Spleen (tissue), 13 donors: ENCODE measurements at places on chromosomes 13 and 19. TPM values are rescaled to one million over a fixed set of nuclear protein-coding genes. Genes with fewer than 3 reads are reported as not detected.

The KCNN4 gene
- total RNA-seq: 21.3 TPM

DNA sequence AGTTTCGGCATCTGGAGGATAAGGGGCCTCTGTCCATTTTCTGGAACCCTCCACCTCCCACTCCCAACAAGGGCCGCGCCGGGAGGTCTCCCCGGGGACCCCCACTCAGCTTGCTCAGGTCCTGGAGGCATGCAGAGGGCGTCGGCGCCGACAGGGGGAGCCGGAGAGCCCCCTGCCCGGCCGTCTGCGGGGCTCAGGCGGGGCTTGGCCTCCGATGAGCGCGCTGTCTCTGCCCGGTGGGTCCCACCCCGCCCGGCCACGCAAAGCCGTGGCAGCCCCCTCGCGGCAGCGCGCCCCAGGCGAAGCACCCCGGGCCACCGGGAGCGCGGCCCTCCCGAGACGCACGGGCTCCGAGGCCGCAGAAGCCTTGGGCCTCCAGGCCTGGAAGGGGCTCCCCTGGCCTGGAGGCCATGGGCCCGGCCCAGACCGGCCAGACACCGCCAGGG, 149.7 kb upstream of the ZNF536 start:
- H3K36me3 ChIP-seq: no peaks in the 10 kb centered on the region
- no peak overlapping the region for H3K4me3 ChIP-seq
- no peak overlapping the region for H3K27ac ChIP-seq

- no peak overlapping the region for H3K27ac ChIP-seq
- no peak overlapping the region for H3K4me3 ChIP-seq
- H3K27me3 ChIP-seq: no peaks in the 10 kb centered on the region
- no peak for DNase-seq
These were observed 365.6 kb upstream of the SLC10A2 start for GRCh38 chr13:103431856-103432255.

DNA sequence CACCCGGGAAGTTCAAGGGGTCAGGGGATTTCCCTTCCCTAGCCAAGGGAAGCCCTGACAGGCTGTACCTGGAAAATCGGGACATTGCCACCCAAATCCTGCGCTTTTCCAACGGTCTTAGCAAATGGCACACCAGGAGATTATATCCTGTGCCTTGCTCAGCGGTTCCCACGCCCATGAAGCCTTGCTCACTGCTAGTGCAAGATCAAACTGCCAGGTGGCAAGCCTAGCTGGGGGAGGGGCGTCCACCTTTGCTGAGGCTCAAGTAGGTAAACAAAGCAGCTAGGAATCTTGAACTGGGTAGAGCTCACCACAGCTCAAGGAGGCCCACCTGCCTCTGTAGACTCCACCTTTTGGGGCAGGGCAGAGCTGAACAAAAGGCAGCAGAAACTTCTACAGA, 1794.5 kb downstream of the PCDH9 start:
- DNase-seq: no peak
- H3K27ac ChIP-seq: no peak overlapping the region
- H3K36me3 ChIP-seq: no peaks in the 10 kb centered on the region
- no peaks in the 10 kb centered on the region for H3K27me3 ChIP-seq

DNA sequence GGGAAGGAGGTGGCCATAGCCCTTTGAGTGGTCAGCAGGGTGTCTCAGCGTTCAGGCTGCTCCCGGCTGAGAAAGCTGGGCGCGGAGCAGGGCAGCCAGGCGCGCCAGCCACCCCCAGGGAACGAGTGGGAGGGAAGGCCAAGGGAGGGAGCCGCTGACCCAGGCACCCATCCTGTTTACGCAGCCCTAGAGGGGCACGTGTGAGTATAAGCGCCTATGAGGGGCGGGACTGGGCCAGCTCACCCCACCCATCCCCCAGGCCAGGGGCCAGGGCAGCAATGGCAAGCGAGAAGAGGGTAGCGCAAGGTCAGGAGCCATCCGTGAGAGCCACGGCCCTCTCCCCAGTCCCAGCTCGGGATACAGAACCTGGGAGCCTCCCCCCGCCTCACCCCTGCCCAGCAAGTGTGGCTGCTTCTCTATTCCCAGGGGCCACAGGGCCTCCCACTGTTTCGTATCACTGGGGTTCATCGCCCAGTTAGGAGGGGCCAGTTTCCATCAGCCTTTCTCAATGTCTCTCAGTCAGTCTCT, 897 bp upstream of the DMKN start:
- no peaks in the 10 kb centered on the region for H3K36me3 ChIP-seq
- peaks cover 20% of the 10 kb centered on the region for H3K27me3 ChIP-seq
- no peak overlapping the region for H3K27ac ChIP-seq

- no peak overlapping the region for H3K4me3 ChIP-seq
- DNase-seq: no peak
- no peaks in the 10 kb centered on the region for H3K36me3 ChIP-seq
- no peaks in the 10 kb centered on the region for H3K4me1 ChIP-seq
- no peak overlapping the region for H3K27ac ChIP-seq
These were observed 52.4 kb downstream of the TNFSF11 start for GRCh38 chr13:42626176-42626860.

DNA sequence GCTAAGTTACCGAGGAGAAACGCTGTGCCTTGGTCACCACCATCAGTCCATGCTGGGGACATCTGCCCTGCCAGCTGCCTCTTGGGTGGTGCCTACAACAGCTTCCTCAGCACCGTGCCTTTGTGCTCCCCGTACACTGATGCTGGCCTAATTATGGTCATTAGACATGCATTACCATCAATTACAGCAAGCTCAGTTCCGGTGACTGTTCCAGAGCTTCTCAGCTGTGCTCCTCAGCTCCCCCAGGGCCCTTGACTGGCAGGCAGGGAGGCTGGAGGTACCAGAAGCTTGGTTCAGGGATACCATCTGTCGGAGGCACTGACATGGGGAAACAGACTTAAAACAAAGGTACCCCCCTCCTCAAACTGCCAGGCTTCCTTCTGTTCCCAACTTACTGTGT, 40.2 kb downstream of the CILP2 start:
- H3K27ac ChIP-seq: no peak overlapping the region
- no peak for DNase-seq
- no peaks in the 10 kb centered on the region for H3K36me3 ChIP-seq
- H3K4me1 ChIP-seq: no peaks in the 10 kb centered on the region

- no peak overlapping the region for H3K4me3 ChIP-seq
- H3K27me3 ChIP-seq: no peaks in the 10 kb centered on the region
- peaks cover 70% of the 10 kb centered on the region for H3K4me1 ChIP-seq
- H3K27ac ChIP-seq: peak overlapping the region; percentile 36
These were observed 1.9 kb downstream of the PRX start for GRCh38 chr19:40411125-40411842.

DNA sequence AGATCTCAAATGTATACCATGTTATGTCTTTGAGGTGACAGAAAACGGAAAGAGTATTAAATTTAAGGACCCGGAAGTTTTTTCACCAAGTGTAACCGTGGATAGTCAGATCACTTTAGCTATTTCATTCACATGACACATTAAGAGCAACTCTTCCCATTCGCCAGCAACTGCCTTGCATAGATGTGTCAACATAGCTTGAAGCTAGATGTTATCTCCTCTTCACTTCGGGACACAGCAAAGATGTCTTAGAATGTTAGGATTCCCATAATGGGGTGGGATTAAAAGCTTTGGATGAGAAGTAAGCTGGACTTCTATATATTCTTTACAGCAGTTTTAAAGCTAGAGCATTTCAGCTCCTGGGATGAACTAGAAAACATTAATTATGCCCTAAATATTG, 1135.9 kb upstream of the PCDH20 start:
- H3K27me3 ChIP-seq: no peaks in the 10 kb centered on the region
- H3K27ac ChIP-seq: no peak overlapping the region
- no peaks in the 10 kb centered on the region for H3K4me1 ChIP-seq
- no peaks in the 10 kb centered on the region for H3K36me3 ChIP-seq
- DNase-seq: no peak
- H3K4me3 ChIP-seq: no peak overlapping the region

DNA sequence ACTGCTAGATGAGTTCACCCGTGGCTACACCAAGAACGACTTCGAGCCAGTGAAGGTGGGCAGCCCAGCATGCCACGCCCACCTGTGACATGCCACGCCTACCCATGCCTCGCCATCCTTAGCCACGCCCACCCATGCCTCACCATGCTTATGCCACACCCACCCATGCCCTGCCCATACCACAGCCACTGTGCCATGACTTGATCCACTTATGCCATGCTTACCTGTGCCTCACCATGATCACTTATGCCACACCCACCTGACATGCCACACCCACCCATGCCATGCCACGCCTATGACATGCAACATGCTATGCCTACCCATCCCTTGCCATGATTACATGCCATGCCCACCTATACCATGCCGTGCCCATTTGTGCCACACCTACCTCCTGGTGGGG, 12.9 kb upstream of the USE1 start:
- H3K27me3 ChIP-seq: no peaks in the 10 kb centered on the region
- H3K4me3 ChIP-seq: no peak overlapping the region
- no peak overlapping the region for H3K27ac ChIP-seq
- no peaks in the 10 kb centered on the region for H3K4me1 ChIP-seq

- no peak overlapping the region for H3K27ac ChIP-seq
- H3K4me3 ChIP-seq: no peak overlapping the region
- no peaks in the 10 kb centered on the region for H3K36me3 ChIP-seq
These were observed 93.1 kb downstream of the KL start for GRCh38 chr13:33109271-33109697.

DNA sequence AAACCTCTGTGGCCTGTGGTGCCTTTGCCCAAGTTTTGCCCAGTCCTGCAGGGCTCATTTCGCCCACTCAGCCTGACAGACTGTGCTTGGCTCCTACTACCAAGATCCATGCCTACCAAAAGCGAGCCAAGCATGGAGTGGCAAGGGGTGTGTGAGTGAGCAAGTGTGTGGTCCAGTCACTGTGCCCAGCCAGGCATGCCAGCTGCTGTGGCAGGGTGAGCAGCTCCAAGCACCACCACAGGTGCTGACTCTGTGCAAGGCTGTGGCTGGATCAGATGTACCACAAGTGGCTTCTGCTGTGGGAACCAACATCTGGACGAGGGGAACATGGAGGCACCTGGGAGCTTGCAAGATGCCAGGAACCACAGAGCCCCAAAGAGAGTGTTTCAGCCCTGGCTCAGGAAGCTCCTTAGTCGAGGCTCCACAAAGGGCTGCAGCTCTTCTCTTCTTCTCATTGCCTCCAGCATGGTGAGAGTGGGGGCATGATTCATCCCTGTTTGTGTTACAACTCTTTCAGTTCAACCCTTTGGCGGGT, 1564.2 kb upstream of the MIR17HG start:
- no peaks in the 10 kb centered on the region for H3K36me3 ChIP-seq
- DNase-seq: peak; percentile 44
- H3K4me3 ChIP-seq: no peak overlapping the region
- H3K27me3 ChIP-seq: no peaks in the 10 kb centered on the region
- H3K4me1 ChIP-seq: no peaks in the 10 kb centered on the region

GRCh38 chr19:34241513-34242337, 12.6 kb upstream of the GARRE1 start:
- H3K4me3 ChIP-seq: no peak overlapping the region
- no peaks in the 10 kb centered on the region for H3K36me3 ChIP-seq
- H3K4me1 ChIP-seq: no peaks in the 10 kb centered on the region
- H3K27me3 ChIP-seq: no peaks in the 10 kb centered on the region
- H3K27ac ChIP-seq: no peak overlapping the region
- no peak for DNase-seq
